ENCODE measurements at places on chromosomes 16 and 17.
A peak's percentile ranks its signal among the peaks of the same experiment; 100 is the strongest.

DNA sequence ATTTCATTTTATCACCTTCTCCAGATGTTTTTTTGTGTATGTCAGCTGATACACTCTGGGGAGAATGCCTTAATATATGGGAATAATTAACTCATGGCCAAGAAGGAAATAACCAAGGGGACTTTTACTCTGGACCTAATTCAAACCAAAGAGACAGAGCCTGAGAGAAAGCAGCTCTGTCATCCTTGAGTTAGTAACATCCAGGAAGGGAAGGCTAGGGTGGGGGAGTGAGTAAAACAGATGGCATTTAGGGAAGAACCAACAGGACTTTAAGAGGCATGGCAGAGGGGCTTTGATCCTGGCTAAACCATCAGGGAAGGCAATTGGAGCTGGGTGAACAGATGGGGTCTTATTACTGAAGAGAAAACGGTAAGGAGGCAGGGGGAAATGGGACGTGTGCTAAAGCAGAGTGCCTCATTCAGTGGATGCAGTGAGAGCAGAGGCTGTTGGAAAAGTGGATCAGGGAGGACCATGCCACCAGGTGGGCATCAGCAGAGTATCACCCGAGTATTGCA lies 2.5 kb upstream of the SMPD3 start:
- DNase-seq: no peak

- DNase-seq: peak; percentile 95
These were observed 253.9 kb downstream of the SEC14L1 start for GRCh38 chr17:77394540-77395295.

- peak; percentile 4 for DNase-seq
These were observed 34.1 kb downstream of the AXIN2 start for GRCh38 chr17:65527381-65527780.

- DNase-seq: peak; percentile 54
These were observed 187.0 kb downstream of the CCDC182 start for GRCh38 chr17:57557834-57558681.

DNA sequence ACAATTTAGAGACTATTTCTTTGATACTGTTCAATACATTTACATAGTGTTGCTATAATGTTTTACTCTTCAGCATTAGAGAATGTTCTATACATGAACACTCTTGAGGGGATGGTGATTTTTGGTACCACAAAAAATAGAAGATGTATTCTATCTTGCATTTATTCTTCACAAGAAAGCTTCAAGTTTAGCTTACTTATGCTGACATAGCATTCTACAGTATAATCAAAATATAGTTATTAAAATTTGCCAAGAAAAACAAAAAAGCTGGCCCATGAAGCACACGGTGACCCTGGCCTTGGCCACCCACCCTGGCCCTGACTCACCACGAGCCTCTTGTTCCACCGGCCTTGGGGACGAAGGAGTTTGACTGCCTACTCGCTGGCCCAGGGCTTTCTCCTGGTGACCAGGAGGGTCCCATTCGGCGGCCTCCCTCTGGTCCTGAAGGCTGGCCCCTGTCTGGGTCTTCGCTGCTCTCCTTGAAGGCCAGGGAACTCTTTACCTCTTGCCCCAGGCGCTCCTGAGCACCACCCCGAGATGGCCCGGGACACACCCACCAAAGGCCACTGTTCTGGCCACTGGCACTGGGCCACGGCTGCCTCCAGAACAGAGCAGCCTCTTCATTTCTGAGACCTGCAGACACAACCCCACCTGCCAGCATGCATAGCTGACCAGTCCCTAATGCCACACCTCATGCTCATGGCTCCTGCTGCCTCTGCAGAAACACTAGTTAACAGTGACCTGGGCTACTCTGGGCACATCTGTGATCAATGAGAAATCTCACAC lies 22.5 kb upstream of the ICAM2 start:
- no peak for DNase-seq

GRCh38 chr16:1538804-1539520 lies 5.5 kb downstream of the TMEM204 start:
- no peak for DNase-seq

GRCh38 chr16:68658341-68658973 lies 13.3 kb downstream of the CDH3 start:
- peak; percentile 93 for DNase-seq

- DNase-seq: no peak
These were observed 191.6 kb downstream of the CPPED1 start for GRCh38 chr16:12611916-12612597.

GRCh38 chr16:17379121-17379571 lies 91.6 kb downstream of the XYLT1 start:
- peak; percentile 38 for DNase-seq

DNA sequence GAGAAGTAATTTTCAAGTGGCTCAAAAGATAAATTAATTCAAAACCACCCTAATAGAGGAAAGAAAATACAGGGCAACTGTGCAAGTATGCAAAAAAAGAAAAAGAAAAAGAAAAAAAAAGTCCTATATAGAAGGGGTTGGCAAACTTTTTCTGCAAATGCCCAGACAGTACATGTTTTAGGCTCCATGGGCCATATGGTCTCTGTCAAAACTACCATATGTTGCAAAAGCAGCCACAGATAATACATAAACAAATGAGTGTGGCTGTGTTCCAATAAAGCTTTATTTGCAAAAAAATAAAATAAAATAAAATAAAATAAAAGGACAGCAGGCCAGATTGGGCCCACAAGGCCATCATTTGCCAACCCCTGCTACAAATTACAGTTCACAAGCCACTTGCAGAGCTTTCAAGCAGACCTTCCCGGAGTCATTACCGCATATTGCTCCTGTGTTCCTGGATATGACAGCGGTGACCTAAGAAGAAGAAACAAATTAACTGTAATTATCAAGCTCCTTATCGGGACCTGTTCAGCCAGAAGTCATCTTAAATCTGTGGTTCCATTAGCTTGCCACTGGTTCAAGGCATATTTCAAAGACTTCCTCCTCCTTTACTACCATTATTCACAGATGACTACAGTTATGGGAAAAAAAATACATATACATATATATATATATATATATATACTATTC lies 15.9 kb downstream of the ZC3H7A start:
- DNase-seq: no peak

DNA sequence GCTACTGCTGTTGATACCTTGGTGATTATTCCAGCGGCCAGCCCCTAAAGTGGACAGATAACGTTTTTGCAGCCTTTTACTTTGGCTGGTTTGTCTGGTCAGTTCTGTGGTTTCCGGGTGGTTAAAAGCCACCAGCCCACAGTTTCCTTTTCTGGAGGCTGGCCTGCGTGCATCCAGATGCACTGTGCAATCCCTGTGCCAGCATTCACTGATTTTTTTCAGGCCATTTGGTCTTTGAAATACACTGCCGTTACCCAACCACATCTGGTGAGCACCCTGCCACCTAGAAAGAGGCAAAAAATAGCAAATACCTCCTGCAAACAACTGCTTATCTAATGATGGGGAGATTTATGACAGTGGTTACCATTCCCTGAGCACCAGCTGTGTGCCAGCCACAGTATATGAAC lies 797 bp downstream of the NUDT7 start:
- peak; percentile 70 for DNase-seq

DNA sequence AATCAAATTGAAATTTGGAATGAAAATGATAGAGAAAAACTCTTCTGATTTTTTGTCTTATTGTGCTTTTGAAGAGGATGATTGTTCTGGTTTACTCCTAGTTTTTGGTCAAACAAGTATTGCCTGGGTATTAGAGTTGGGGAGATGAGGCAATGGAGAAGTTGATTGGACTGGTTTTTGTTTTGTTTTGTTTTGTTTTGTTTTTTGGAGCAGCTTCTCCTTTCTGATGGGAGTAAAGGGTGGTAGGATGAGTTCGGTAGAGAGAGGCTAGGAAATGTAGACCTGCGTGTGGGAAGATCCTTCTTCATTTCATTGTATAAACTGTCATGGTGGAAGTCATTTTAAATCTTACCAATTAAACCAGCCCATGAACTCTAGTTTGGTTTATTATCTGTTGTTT lies 17.7 kb downstream of the ATP6V0A1 start:
- no peak for DNase-seq

- DNase-seq: no peak
These were observed 159.8 kb downstream of the RPTOR start for GRCh38 chr17:80704381-80704819.

DNA sequence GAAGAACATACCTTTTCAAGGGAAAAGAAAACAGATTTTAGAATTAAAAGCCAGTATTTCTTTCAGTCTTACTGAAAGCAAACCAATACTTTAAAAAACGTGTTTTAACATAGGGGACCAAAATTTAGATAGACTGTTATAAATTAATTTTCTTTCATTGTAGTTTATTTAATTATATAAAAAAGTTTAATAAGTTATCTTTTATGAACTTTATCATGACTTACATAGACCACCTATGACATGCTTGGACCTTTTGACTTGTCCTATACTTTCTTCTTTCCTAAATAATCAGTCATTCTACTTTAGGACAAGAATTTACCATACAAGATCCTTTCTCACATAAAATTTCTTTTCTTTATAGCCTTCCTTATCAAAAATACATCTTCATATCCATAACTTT lies 102.0 kb upstream of the HAS3 start:
- no peak for DNase-seq

- no peak for DNase-seq
These were observed 387 bp downstream of the MSI2 start for GRCh38 chr17:57256708-57257112.

DNA sequence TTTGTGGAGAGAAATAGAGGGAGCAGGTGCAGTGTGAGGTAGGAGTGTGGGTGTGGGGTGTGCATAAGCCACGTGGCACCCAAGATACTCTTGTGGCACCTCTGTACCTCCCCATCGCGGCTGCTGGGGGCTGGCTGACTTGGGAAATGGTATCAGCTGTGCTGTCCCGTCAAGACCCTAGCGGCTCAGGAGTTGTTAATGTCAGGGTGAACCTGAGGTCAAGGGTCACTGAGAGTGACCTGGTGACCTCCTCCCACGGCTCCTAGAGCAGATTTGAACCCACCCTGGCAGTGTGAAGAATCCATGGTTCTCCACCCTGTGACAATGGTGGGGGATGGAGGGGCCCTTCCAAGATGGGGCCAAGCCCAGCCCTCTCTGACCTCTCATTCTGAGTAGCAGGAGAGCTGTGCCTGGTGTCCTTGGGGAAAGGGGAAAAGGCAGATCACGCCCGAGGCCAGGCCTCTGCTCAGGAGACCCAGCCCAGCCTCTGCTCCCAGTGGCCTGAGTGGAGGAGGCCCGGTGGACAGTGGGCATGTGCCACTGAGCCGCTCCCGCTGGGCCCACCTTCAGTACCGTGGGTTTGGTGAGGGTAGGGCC lies 3.0 kb upstream of the WFIKKN2 start:
- no peak for DNase-seq

- no peak for DNase-seq
These were observed 183.8 kb downstream of the GSG1L start for GRCh38 chr16:27879601-27880247.

DNA sequence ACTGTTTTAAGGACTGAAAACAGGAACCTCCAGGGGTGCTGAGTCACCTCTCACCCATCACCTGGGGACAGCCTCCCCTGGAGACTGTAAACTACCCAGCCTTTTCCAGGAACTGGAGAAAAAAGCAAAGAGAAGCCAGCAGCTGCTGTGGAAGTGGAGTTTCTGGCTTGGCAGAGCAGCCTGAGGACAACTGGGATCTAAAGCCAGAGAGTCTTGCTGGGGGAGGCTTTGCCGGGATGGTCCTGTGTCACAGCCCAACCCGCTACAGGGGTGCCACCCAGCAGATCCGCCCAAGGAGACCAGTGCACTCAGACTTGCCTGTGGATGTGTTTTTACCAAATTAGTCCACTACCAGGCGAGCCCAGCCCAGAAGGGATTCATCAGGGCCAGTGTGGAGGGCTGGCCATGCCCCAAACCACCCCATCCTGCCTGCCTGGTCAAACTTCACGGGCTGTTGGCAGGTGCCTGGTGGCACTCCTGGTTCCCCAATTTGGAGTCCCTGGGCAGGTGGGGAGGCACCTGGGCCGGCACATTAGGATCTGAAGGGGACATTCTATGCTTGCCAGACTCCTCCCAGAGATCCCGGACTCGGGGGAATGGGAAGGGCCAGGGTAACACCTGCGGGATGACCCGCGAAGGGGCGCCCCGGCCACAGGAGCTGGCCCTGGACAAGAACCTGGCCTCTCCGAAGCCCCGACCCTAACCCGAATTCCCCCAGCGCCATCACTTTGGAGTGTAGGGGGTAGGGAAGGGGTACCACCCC lies 771 bp downstream of the MSRB1 start:
- no peak for DNase-seq

DNA sequence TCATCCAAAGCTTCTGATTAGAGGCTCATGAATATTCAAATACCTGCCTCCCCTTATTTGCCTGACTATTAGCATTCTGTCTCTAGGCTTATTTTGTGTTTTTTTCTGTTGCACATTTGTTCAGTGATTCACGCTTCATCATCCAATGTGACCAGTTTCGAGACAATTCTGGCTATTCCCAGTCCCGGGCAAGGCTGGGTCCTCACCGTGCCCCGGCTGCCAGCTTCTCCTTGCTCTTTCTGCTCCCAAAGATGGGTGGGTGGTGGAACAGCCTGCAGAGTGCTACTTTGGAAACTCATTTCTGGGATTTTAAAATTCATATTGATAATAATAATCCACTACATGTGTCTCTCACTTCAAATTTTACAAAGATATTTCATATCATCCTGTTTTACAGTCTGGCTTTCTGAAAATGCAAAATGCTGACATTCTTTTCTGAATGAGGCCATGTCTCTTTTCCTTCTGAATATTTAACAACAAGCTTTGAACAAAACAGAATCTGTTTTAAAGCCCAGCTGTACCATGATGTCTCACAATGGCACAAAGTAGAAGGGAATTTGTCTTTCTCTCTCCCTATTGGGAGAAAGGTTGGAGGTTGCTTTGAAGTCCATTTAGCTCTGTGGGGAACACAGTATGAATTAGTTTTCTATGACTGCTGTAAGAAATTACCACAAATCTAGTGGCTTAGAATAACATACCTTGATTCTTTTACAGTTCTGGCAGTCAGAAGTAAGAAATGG lies 116.9 kb upstream of the CDH13 start:
- no peak for DNase-seq

DNA sequence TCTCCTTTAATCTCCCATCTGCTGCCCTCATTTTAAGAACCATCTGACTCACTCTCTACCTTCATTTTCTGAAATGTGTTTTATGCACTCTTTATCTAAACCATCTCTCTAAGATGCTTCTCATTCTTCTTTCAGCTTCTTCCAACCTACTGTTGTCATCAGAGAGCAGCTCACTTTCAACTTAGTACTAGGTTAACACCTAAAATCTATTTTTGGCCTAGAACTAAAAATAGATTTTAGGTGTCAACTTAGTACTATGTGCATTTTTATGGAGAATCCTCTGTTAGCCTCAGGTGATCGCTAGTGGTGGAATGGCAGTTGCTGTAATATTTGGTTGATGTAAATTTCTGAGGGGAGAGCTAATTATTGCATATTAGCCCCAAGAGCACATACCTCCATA lies 277.1 kb downstream of the KCNJ2 start:
- no peak for DNase-seq

- DNase-seq: no peak
These were observed 12.7 kb downstream of the NDUFAF8 start for GRCh38 chr17:81251709-81252301.

- no peak for DNase-seq
These were observed 103.5 kb downstream of the ABCC1 start for GRCh38 chr16:16052916-16053315.

- DNase-seq: no peak
These were observed 374.0 kb upstream of the ASIC2 start for GRCh38 chr17:33667052-33667509.
